Spinal cord (tissue), 10 donors: ENCODE measurements at places on chromosomes 2 and 18. TPM values are rescaled to one million over a fixed set of nuclear protein-coding genes. Genes with fewer than 3 reads are reported as not detected.

DNA sequence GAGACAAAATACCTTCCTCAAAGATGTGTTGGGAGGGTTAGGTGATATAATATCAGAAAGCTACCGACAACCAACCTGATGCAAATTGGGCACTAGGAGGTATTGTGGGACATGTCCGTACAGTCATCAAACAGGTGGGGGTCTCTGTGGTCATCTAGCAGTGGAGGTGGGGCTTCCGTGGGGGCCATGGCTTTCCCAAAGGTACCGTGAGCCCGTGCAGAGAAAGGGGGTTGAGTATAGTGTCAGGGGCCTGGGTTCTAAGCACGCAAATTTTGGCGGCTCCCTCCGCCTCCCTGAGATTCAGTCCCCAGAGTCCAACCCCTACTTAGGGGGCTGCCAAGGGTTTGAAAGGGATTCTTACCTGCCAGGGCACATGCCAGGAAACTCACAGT is 32.6 kb downstream of the HJURP start:
- no peak for DNase-seq

- no peak for DNase-seq
Measured at GRCh38 chr2:59572227-59572626, 981.2 kb downstream of the BCL11A start.

DNA sequence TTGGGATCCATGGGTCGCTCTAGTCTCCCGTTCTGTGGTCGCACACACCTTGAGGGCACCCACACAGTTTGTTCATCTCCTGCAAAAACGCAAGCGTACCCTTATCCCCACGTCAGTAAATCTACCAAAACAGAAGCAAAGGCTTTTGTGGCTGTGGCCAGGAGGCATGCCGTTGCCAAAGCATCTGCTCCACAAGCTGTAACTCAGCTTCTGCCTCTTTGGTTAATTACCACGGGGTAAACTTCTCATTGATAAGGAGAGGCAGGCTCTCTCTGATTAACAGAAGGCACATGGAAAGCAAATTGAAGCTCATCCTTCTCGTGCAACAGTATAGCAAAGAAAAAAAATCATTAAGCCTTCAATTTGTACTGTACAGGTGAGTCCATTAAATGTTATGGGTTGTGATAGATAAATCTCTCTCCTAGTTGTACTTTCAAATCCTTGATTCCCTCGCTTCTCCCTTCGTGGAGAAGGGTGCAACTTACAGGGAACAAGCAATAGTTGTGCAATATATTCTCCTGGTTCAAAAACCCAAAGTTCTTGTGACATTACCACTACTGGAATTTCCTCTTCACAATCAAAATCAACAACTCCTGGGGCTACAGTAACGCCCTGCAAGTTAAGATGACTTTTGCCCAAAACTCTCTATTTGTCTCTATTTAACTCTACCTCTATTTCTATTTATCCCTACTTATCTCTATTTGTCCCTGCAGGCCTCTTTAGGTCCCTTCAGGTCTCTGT is 10.3 kb downstream of the PECR start:
- DNase-seq: no peak

GRCh38 chr2:2764001-2764355 is 432.9 kb upstream of the MYT1L start:
- no peak for DNase-seq

- DNase-seq: no peak
Measured at GRCh38 chr2:222424276-222424728, at the start of gene SGPP2. Gene SGPP2 (plus strand): TSS chr2:222424543. CDS start chr2:222424603, 60 bp downstream.

GRCh38 chr2:190506666-190507065 is 27.9 kb downstream of the NEMP2 start:
- no peak for DNase-seq

DNA sequence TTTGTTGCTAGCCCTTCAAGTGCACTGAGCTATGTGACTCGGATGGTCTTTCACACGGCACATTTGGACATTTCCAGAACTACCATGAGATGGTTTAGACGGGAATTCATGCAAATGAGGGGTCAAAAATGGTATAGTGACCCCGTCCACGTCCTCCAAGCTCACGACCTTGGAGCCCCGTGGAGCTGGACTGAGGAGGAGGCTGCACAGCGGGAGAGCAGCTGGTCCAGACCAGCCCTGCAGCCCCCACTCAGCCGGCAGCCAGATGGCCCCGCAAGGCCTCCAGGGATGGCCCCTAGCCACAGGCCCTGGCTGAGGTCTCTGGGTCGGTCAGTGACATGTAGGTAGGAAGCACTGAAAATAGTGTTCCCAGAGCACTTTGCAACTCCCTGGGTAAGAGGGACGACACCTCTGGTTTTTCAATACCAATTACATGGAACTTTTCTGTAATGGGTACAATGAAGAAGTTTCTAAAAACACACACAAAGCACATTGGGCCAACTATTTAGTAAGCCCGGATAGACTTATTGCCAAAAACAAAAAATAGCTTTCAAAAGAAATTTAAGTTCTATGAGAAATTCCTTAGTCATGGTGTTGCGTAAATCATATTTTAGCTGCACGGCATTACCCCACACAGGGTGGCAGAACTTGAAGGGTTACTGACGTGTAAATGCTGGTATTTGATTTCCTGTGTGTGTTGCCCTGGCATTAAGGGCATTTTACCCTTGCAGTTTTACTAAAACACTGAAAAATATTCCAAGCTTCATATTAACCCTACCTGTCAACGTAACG is 88.8 kb downstream of the EPAS1 start:
- DNase-seq: no peak

DNA sequence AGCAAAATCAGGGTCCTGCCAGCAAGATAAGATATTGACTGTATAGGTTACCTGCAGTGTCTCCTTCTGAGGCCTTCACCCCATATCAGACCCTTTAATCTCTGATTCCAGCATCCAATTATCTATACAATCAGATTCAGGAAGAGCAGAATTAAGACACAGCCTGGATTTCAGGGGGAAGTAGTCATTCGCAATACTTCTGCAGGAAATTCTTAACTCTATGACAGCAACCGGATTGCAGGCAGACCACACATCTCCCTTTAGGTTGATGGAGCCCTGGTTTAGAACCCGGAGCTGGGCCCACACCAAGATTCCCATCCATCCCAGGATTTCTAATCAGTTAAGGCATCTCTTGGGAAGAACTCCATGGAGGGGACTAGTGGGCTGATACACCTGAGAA is 9.5 kb downstream of the ARL4C start:
- no peak for DNase-seq

DNA sequence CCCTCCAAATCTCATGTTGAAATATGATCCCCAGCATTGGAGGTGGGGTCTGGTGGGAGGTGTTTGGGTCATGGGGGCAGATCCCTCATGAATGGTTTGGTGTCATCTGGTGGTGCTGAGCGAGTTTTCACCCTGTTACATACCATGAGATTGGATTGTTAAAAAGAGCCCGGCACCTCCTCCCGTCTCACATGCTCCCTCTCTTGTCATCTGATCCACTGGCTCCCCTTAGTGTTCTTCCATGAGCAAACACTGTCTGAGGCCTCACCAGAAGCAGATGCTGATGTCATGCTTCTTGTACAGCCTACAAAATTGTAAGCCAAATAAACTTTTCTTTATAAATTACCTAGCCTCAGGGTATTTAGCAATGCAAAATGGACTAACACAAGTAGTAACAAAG is 405.0 kb upstream of the SLC39A10 start:
- no peak for DNase-seq

GRCh38 chr18:54163453-54163852 is 61.0 kb downstream of the MBD2 start:
- no peak for DNase-seq

MC4R gene
- total RNA-seq: 6.6 TPM

NT5DC4 gene
- total RNA-seq: 0.10 TPM

UGT1A1 gene
- not detected for total RNA-seq

DNAJC5G gene
- 0.50 TPM for total RNA-seq

PMAIP1 gene
- total RNA-seq: 1.3 TPM
